ENCODE measurements at places on chromosomes 12 and 14.
A peak's percentile ranks its signal among the peaks of the same experiment; 100 is the strongest.

DNA sequence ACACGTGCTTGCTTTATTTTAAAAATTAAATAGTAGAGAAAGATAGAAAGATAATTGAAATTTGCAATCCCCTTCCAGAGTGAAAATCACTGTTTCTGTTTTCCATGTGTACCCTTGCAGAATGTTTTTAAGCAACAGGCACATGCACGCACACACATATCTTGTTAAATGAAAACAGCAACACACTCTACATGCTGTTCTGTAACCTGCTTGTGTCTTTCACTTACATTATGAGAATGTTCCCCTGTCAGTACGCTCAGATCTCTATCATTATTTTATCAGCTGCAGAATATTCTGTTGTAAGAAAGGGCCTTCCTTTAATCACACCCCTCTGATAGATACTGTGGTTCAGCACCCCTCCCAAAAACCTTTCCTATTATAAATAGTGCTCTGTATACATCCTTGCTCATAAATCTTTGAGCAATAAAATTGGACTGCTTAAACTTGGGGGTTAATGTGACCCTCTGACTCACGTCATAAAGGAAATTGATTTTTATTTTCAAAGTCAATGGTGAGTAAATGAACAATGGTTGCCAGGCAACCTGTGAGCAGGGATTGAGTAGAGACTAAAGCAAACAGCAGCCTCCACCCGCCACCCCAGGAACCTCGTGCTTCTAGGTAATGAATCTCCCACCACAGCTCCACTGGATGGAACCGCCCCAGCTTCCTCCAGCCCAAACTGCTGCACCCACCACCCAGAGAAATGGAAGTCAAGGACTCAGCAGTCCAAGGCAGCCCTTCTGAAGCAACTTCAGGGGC is 31.9 kb upstream of the CHGA start:
- no peak for DNase-seq

- DNase-seq: no peak
Observed at GRCh38 chr14:22846811-22847307, 10.5 kb downstream of the MMP14 start.

GRCh38 chr14:96585672-96586013 is 83.5 kb downstream of the PAPOLA start:
- no peak for DNase-seq

- no peak for DNase-seq
Observed at GRCh38 chr12:57094208-57095160, 5.6 kb downstream of the NAB2 start.

- DNase-seq: no peak
Observed at GRCh38 chr14:22987291-22987690, 4.9 kb upstream of the AJUBA start.

- DNase-seq: no peak
Observed at GRCh38 chr14:90837355-90837754, 21.1 kb upstream of the TTC7B start.

DNA sequence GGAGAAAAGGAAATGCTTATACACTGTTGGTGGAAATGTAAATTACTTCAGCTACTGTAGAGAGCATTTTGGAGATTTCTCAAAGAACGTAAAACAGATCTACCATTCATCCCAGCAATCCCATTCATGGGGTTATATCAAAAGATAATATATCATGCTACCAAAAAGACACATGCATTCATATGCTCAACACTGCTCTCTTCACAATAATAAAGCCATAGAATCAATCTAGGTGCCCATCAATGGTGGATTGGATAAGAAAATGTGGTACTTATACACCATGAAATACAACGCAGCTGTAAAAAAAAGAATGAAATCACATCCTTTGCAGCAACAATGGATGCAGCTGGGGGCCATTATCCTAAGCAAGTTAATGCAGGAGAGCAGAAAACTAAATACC is 1487.7 kb upstream of the SEL1L start:
- DNase-seq: no peak

- DNase-seq: peak; percentile 24
Observed at GRCh38 chr12:75154388-75154787, 55.3 kb downstream of the KCNC2 start.

DNA sequence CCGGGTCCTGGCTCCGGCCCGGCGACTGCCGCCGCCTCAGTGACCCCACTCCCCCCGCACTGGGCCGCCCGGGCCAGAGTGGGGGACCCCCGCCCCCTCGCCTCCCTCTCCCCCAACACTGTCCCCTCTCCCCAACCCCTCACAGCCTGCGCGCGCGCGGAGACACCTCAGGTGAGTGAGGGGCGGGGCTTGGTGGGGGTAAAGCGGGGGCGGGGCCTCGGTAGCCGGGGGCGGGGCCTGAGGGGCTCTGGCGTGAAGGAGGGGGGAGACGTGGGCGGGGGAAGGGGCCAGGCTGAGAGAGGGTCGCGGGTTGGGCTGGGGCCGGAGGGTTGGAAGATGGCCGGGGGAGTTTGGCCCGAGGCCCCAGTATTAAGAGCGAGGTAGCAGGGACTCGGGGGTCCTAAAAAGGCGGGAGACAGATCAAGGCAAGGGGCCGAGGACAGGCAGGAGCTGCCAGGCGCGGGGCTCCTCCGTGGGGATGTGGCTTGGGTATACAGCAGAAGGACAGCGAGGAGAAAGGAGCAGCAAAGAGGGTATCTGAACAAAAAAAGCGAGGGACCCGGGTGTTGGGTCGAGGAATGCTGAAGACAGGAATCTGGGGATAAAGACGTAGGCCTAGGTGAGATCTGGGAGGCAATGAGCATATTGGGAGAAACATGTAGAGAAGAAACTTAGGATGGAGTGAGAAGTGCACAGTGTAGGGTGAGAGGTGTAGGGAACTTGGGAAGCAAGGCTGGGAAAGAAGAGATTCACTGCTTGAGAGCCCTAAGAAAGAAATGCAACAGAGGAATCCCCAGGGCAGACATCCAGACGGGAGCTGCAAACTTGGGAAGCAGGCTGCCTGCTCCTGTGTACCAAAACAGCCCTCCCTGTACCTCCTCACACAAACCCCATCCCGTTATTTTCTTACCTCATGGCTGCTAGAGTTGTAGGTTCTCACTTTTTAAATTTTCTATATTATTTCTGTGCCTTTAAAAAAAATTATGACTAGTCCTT is 10.8 kb downstream of the SUOX start:
- DNase-seq: peak; percentile 59

Measured in umbilical cord (tissue), 2 donors.